Eye (tissue), 1 donor: ENCODE measurements at places on chromosomes 12 and 14.

- DNase-seq = no peak
These were observed 5.5 kb upstream of the ATN1 start for GRCh38 chr12:6921996-6922946.

GRCh38 chr12:27304856-27305255 is 27.8 kb upstream of the BMAL2 start:
- DNase-seq = no peak

DNA sequence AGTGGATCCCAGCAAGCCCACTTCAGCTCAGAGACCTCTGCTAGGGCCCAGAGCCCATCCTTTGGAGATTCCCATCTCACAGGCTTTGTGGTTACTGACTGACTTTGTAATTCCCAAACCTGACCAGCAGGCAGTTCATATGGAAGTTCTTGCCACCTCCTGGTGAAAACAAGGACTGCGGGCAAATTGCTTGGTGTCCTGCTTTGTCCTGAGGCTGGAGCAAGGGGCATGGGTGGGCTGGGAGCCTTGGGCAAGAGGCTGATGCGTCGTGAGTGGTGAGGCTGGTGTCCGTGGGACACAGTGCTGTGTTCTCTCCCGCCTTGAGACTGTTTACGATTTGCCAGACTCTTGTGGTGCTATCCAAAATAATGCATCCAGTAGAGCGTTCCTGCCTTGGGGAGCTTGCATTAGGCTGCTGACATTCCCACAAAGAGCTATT is 91.0 kb downstream of the LRRC74A start:
- DNase-seq = peak; percentile 91

- peak; percentile 78 for DNase-seq
These were observed 116.6 kb downstream of the CALM1 start for GRCh38 chr14:90513161-90514014.

DNA sequence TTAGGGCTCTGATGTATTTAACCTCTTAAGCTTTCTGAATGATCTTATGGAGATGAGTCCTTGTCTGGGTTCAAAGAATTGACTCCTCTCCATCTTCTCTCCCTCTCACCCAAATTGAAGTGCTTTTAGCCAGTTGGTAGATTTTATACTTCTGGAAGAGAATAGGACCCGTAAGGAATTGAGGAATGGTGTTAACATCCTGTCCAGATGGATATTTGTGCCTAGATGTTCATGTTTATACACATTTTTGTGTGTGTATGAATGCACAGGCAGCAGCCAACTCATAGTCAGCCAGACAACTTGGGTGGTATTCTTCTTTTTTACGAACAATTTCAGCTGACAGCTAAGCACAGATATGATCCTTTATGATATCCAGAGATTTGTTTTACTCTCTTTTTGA is 449.6 kb upstream of the RGS6 start:
- DNase-seq = peak; percentile 40

DNA sequence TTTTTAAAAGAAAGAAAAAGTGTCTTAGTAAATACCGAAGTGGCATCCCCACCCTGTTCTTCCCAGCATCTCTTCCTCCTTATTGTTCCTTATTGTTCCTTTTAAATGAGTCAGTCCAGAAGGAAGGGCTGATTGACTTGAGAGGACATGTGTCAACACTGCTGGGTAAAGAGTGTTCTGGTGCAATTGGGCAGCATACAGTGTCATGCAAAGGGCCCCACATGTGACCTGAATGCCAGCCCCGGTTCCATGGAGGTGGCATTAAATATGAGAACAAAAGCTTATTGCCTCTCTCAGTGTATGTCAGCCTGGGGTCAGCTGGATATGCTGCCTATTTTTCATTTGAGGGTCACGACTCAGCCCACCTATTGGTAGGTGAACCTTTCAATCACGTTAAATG is 58.9 kb upstream of the RIC8B start:
- DNase-seq = no peak

DNA sequence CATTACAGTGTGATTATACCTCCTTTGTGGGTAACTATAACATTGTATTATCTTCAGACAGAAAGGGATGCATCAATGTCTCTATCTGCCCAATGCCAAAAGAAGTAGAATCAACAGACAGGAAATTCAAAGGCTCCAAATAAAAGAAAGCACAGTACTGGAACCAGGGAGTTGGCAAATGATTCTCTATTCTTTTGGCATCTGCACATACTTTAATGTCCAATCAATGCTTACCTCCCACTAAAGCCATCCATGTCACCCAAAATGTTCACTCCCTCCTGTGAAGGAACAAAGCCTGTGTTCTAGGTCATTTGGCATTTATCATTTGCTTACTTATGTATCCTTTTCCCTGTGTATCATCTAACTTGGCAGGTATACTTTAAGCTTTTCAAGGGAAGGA is 36.7 kb downstream of the KIF21A start:
- no peak for DNase-seq

- no peak for DNase-seq
These were observed 48.2 kb downstream of the FOXN3 start for GRCh38 chr14:89368490-89369477.

DNA sequence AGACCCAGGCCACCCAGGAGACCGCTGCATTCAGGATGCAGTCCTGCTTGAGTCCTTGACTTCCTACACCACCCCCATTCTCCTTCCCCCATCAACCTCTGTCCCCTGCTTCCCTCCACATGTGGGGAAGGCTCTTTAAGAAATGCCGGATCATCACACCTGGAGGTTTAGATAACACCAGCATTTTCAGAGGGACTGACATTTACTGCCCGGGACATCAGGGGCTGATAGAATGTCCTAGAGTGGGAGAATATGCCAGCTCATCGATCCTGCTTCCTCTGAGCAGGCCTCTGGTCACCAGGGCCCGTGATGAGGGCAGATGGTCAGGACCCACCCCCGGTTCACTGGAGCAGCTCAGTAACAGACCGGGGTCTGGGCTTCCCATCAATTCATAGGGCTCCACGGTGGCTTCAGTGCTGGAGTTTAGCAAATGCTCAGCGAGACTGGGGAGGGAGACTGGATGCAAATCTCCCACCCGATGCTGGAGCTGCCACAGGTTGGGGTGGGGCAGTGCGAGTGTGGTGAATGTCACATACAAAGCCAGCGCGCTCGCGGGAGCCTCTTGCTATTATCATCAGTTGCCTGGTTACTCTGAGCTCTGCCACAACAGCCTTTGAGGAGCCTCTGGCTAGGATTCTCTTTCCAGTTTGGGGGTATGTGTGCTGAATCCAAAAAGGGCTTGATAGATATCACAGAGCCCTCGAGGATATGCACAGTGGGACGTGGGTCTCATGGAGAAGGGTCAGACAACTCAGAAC is 111.6 kb downstream of the RBM19 start:
- no peak for DNase-seq

DNA sequence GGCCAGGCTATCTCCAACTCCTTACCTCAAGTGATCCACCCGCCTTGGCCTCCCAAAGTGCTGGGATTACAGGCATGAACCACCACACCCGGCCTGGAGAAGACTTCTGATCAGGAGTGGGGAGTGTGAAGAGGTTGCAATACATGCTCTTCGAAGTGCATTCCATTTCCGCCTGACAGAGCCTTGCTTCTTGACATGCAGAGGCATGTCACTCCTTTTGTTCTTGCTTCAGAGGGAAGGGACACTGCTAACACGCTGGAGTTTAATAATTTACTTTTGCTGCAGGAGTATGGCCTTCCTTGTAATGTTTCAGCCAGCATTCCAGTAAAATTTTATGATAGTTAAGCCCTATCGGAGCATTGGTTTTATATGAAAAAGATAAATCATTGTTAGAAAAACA is 74.9 kb downstream of the SLC25A47 start:
- DNase-seq = peak; percentile 91

DNA sequence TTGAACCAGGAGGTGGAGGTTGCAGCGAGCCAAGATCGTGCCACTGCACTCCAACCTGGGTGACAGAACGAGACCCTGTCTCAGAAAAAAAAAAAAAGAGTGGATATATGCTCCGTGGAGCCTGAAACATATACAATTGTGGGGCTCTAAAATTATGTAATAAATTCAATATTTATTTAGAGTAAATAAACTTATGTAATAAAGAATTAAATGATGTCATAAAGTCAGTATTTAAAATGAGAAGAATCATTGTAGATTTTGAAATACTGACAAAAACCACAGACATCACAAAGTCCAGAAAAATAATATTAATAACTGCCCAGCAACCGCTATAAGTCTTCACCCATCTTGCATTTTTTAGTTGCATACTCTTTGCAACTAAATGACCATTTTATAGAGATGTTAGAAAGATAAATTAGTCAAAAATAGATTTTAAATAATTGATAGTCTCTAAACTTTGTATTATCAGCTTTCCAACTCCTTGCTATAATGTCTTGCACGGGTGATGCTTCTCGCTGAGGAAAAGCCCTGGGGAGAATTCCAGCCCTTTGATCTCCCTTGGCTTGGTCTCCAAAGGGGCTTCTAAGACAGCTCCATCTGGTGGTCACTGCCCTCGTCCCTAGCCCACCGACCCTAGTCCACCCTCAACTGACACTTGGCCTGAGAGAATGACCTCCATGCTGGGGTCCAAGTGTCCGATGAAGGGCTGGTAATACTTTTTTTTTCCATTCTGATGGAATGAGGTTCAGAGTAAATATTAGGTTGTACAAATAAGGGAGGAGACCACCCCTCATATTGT is 7.9 kb upstream of the TMBIM6 start:
- DNase-seq = no peak

DNA sequence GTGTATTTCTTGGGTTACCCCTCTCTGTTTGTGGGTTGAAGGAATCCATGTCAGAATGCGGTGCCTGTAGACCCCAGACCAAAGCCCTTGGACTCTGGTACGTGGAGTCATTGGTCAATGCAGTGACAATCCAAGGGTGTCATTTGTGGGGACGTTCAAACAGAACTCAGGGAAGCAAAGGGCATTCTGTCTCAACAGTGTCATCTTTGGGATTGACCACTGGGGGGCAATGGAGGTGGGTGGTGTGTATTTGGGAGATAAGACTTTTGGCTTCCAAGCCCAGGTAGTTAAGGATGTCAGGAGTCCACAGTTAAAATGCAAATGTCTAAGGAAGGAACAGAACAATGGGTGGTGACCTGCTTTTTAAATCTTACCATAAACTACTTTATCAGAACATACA is 54.6 kb upstream of the CCDC175 start:
- DNase-seq = no peak

GRCh38 chr12:110581931-110582275 is 1.2 kb downstream of the PPTC7 start:
- no peak for DNase-seq

DNA sequence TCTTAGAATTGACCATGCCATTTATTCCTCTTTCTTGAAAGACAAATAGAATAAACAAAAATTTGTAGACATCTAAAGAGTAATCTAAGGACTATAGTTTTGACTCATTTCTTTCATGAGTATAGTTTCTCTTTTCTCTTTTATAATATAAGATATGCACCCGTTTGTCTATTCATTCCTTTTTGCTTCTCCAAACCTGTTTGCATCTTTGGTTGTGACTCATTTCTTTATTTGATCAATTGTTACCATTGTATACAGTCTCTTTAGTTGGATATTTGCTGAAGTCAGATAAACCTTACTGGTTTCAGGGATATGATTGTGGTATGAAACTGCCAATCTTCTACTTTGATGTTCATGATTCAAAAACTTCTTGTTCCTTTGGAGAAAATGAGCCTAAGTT is 268.7 kb downstream of the FBXL14 start:
- DNase-seq = no peak

- peak; percentile 67 for DNase-seq
These were observed 648 bp downstream of the CHD4 start for GRCh38 chr12:6606331-6607131.

- peak; percentile 40 for DNase-seq
These were observed 14.1 kb upstream of the TMEM119 start for GRCh38 chr12:108611884-108612415.

DNA sequence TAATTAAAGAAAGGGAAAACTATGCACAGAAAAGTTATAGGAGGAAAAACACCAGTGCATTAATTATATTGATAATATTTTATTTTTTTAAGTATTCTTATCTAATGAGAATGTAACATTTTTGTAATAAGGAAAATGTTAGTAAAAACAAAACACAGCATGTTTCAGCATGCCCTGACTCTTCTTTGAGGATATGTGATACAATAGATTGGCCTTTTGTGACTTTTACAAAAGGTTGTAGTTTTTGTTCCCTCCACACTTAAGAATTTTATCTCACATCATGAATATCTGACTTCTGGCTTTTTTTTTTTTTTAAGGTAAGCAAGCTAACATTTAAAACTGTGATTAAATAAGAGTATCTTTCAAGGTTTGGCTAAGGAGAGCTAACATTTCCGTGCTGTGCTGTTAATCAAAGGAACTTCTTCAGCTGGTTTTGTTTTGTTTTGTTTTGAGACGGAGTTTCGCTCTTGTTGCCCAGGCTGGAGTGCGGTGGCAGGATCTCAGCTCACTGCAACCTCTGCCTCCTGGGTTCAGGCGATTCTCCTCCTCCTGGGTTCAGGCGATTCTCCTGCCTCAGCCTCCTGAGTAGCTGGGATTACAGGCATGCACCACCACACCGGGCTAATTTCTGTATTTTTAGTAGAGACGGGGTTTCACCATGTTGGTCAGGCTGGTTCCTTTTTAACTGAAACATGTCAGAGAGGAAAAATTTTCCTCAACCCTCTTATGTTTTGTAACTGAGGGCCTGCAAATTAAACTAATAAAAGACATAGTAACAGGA is 30.8 kb upstream of the RESF1 start:
- DNase-seq = no peak

DNA sequence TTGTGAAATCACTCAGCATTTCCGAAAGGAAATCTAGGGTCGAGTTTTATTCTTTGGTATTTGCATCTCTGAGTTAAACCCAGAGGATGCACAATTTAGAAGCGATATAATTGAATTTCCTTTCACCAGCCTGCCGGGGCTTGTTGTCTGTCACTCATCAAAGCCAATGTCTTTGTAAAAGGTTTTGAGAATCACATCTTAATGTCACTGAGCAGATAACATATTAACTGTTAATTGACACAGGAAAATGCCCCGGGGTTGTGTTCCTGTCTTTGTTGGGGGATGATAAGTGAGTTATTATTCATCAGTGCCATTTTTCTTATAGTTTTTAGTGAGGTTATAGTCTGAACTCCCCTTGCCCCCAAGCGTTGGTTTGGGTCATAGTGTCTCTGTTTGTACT is 73.4 kb downstream of the DUSP6 start:
- DNase-seq = no peak

GRCh38 chr12:64779354-64779974 is 20.3 kb upstream of the GNS start:
- no peak for DNase-seq
